Inflammatory macrophage treated with lipopolysaccharide for 4 hours (primary cell): ENCODE measurements at places on chromosomes 2 and 18.
A peak's percentile ranks its signal among the peaks of the same experiment; 100 is the strongest.

GRCh38 chr2:101064125-101064502 is 62.0 kb downstream of the RPL31 start:
- no peak for DNase-seq

DNA sequence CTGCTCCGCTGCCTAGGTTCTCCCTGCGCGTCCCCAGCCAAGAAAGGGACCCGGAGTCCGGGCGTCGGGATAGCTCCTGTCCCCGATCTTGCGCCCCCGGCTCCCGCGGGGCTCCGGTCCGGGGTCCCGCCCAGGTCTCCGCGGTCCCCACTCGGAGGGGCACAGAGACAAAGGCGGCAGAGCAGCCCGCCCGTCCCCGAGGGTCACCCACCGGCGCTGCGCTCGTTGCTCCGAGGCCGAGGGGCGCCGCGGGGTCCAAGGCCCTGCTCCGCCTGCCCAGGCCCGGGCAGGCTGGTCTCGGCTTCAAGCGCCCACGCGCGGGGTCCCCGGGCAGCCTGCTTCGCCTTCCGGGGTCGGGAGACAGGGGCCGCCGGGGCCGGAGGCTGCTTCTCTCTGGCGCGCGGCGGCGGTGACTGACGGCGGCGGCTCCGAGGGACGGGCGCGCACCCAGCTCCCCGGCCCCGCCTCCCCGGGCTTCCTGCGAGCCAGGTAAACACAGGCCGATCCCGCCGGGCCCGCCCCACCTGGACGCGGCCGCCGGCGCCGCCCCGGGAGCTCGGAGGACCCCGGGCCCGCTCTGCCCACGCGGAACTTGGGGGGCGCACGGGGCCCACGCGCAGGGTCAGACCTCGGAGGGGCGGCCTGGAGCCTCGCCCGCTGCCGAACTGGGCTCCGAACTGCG is at the start of gene MBP:
MBP (minus strand) TSS at position 415 of the 682 bp plus-strand sequence. CDS start 27,522 bp downstream, outside the sequence.
- peak; percentile 47 for DNase-seq

GRCh38 chr18:52510139-52510538 is 170.1 kb downstream of the DCC start:
- DNase-seq: no peak

- DNase-seq: no peak
These were observed 39.4 kb downstream of the BMP10 start for GRCh38 chr2:68831686-68832232.

GRCh38 chr18:79772108-79772864 is 25.5 kb upstream of the KCNG2 start:
- DNase-seq: no peak

DNA sequence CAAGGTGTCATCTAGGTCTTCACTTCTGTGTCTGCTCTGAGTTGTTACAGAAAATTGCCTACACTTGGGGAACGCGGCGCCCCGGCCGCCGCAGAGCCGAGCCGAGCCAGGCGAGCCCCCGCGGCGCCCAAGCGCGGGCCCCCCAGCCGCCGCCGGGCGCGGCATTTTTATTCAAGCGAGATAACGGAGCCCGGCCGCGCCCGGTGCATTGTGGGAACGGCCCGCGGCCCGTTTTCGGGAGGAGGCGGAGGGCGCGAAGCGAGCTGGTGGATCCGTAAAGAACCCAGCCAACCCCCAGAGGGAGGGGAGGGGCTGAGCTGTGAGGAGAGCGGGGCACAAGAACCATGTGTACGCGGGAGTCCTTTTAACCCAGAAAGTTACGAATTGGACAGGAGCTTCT is 191.8 kb downstream of the FTCDNL1 start:
- DNase-seq: peak; percentile 13

GRCh38 chr18:54052732-54053429 is 171.6 kb downstream of the MBD2 start:
- DNase-seq: peak; percentile 6

DNA sequence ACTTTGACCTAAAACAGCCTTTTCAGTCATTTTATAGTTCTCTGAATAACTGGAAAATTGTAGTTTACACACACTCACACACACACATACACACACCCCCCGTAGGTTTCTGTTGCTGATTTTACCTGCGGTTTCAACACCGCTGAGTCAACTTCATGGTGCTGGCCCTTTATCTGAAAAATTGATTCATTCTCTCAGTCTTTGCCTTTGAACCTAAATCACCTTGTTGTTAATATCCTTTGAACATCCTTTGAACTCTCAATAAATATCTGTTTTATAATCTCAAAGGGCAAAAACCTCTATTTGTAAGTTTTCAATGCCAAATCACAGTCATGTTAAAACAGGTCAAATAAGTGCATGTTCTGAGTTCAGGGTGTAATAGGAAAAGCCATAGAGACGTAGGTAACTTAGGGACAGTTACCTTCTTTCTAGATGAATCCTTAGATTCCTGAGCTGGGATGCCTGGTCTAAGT is 109.0 kb upstream of the BZW1 start:
- DNase-seq: no peak

DNA sequence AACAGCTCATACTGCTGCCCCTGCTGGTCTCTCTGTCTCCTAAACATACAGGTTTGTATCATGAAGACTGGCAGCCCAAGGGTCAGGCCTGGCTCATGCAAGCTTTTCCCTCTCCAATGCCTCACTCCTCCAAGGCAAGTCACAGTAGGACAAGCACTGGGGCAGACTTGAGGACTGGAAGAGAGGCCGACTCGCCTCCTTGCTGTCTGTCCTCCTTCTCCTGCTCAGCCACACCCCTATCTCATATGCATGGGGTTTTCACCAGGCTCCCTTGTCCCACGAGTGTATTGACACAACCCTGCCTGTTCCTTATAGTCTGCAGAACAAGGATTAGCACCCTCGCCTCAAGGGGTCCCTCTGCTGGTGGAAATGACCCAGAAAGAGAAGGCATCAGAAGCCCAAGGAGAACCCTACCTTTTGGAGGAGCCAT is 223.7 kb downstream of the SOX11 start:
- no peak for DNase-seq

GRCh38 chr18:46720521-46720920 is 36.3 kb downstream of the ST8SIA5 start:
- DNase-seq: no peak

DNA sequence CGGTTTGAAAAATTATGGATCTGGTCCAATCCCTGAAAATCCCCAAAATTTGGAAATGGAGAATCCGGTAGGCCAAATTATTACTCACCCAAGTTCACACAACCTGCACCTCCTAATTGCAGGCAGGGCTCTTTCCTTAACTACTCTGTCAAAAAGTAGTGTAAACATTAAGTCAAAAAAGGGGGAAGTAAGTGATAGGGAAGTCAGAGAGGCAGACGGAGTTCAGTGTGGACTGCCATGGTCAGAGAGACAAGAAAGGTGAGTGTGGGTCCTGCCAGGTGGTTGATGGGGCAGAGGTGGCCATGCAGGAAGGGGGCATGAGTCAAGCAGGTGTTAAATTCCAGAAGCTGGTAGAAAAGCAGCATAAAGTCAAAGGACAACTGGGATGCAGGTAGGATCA is 104.7 kb upstream of the STPG4 start:
- peak; percentile 11 for DNase-seq

GRCh38 chr2:169705927-169706326 is 11.7 kb downstream of the PHOSPHO2 start:
- no peak for DNase-seq

DNA sequence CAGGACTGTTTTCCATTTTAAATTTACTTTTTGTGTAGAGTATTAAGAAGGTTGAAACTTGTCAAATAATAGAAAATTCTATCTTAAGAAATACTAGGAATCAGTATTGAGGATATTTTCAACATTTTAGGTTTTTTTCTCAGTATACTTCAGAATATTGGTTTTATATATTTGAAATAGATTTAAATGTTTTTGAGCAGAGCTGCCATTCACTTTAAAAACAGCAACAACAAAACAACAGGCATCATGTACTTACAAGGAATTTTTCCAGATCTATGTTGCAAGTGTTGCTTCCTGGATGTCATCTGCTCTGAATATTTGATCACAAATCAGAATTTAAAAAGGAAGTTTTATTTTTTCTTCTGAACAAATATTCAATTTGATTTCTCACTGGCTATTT is 84.4 kb downstream of the DCDC2C start:
- DNase-seq: no peak
